ENCODE measurements at places on chromosomes 3 and 15.

- DNase-seq: no peak
Measured at GRCh38 chr3:195133462-195133861, 137.5 kb downstream of the XXYLT1 start.

DNA sequence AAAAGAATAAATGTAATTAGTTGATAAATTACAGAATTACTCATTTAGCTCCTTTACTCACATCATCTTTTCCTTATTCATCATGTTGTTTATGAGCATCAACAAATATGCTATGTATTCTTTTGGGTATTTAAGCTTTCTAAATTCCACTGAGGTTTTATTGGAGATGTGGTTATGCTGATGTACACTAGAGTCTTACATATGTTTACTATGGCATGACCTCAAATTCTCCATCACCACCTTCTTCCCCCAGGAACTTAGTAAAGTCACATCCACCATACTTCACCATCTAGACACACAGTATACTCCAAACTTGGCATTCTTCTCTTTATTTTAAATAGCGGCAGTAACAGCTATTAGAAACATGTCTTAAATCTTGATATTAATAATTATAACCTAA is 74.1 kb upstream of the MELTF start:
- DNase-seq: no peak

GRCh38 chr15:92164327-92165000 is 229.2 kb upstream of the ST8SIA2 start:
- DNase-seq: no peak

- DNase-seq: no peak
Measured at GRCh38 chr3:155252535-155252934, 40.9 kb downstream of the STRIT1 start.

DNA sequence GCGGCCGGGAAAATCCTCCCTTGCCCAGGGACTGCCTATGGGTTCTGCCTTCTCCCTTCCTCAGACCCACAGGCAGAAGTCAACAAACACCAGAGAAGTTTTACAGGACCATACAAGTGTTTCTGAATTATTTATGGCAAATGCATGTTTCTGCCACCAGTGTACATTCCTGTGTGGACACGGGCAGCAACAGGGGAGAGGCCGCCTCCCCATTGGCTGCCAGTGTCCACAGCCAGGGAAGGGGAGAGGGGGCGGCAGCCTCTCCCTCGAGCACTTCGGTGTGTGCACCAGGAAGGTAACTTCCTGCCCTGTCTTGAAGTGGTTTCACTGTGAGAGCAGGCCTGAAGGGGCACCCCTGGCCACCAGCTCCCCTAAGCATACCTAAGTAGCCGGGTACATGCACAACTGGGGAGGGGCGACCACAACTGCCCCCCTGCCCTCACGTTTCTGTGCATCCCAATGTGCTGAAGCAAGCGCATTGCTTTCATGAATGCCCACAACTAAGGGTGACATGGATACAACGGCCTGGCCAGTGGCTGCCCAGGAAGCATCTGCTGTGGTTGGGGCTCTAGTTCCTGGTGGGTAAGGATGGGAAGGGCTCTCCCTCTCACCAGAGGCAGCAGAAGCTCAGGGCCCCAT is 14.8 kb upstream of the SHISA5 start:
- DNase-seq: no peak

GRCh38 chr3:164451072-164451910 is 627.0 kb downstream of the SI start:
- DNase-seq: no peak

DNA sequence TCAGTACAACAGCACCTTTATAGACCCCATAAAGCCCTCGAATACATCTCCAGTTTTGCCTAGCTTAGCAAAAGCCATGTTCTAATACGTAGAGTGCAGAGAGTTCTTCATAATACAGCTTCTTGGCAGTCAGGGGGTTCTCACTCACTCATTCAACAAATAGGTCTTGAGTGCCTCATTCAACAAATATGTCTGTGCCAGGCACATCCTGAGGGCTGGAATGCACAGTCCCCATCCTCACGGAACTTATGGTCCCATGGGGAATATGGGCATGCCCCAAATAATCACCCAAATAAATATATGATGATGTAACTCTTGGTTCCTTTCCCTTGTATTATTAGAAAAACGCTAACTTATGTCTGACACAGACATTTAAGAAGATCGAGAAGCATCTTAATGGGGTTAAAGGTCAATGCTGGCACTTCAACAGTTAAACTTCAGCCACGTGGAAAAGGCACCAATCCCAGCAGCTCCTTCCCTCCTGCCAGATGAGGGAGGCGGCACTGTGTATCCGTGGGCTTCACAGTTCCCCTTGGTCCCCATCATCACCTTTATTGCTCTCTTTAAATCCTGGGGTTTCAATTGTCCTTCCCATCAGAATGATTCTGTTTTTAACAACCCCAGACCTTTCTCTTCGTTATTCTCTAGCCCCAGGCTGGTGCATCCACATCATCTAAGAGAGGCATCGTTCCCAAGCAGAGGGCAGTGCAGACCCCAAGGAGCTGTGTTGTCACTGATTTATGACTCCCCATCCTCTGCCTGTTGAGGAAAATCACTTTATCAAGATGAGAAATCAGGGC is 18.9 kb upstream of the SEMA5B start:
- no peak for DNase-seq

DNA sequence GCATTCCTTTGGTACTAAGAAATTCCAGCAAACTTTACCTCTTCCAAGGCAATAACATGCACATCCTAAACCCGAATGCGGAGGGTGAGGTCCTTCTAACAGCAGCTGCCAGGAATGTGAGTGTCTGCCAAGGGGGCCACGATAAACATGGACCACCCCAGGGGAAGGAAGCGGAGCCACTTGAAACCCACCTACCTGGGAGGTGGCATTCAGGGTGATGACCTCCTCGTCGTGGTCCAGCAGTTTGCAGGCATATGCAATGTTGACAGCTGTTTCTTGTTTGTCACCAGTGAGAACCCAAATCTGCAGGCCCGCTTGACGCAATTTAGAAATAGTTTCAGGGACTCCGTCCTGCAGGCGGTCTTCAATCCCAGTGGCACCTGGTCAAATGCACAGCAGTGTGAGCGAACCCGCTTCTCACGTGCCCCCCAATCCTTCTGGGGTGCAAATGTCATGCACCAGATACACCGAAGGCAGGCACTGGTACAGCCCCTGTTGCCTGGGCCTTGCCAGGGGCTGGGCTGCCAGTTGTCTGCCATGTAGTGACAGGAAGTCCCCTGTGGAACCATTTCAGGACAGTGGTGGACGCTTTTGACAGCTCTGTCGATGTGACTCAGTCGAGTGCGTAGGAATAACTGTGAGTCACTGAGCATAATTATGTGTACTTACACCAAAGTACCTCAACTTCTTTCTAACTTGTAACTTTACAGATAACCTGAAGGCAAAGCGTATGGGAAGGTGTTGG is 161.2 kb downstream of the ATP10A start:
- no peak for DNase-seq

GRCh38 chr3:14143271-14144225 is 18.7 kb downstream of the TMEM43 start:
- no peak for DNase-seq

- no peak for DNase-seq
Measured at GRCh38 chr3:50536471-50537180, 30.9 kb downstream of the C3orf18 start.

All from activated T-cell treated with anti-CD3 and anti-CD28 coated beads for 1 hour (primary cell).